ENCODE measurements at places on chromosomes 12 and 14. TPM values are rescaled to one million over a fixed set of nuclear protein-coding genes. Genes with fewer than 3 reads are reported as not detected.

DNA sequence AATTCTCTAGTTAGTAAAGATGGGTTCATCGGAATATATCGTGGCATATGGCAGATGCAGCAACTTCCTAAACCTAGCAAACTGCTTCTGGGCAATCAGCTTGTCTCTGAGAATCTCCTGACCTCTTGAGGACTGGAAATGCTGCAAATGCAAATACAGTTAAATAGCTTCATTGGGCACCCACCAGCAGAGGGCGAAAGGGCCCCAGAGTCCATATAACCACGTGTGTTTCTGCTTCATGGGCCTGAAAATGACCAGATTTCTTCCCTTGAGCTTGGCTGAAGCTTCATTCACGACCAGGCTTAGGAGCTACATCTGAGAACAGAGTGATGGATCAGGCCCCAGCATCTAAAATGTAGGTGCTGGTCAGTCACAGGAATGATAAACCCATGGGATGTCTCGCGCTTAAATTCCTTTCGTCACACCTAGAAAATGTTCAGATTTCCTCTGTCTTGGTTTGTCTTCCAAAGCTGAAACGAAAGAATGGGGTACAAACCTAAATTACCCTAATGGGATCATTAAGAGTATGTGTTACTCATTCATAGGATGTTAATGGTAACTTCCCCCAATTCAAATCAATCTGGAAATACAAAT is 1482.5 kb upstream of the TMEM132C start:
- ATAC-seq, result no peak

- no peak for ATAC-seq
Measured at GRCh38 chr14:104316723-104317491, 178.5 kb downstream of the KIF26A start.

GRCh38 chr12:11880381-11880780 is 190.4 kb upstream of the BCL2L14 start:
- ATAC-seq, result no peak

DNA sequence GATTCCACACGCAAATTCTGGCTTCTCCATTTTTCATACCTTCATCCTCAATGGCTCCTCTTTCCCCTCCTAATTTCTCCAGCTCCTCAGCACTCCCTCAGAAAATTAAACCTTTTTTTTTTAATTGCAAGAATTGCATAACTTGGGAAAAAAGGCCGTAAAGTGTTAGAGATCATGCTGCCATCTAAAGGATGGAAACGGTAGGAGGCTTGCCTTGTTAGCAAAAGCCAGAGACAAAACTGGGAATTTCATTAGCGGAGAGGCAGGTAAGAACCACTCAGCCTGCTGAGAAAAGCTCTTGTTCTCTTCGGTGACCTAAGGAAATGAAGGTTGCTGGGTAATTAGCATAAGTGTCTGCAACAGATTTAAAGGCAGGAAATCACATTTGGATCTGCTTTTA is 204.3 kb downstream of the AEBP2 start:
- peak; percentile 37 for ATAC-seq

DNA sequence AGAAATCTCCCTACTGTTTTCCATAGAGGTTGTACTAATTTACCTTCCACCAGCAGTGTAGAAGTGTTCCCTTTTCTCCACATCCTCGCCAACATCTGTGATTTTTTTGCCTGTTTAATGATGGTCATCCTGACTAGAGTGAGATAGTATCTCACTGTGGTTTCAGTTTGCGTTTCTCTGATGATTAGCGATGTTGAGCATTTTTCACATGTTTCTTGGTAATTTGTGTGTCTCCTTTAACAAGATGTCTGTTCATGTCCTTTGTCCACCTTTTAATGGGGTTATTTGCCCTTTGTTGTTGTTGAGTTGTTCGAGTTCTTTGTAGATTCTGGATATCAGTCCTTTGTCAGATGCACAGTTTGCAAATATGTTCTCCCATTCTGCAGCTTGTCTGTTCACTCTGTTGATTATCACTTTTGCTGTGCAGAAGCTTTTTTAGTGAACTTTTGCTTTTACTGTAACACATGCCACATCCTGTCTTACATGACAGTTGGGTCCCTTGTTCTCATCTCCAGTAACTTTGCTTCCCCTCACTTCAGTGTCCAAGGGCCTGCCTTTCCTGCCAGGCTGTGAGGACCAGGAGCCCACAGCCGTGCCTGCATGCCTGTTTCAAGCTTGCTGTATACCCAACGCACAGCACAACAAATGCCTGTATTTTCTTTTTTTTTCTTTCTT is 64.9 kb downstream of the SPRING1 start:
- no peak for ATAC-seq

ANKRD33 gene
- not detected for total RNA-seq

TRHDE gene
- total RNA-seq, result 0.08 TPM
